ENCODE measurements at places on chromosomes 7 and 10. TPM values are rescaled to one million over a fixed set of nuclear protein-coding genes. Genes with fewer than 3 reads are reported as not detected.

DNA sequence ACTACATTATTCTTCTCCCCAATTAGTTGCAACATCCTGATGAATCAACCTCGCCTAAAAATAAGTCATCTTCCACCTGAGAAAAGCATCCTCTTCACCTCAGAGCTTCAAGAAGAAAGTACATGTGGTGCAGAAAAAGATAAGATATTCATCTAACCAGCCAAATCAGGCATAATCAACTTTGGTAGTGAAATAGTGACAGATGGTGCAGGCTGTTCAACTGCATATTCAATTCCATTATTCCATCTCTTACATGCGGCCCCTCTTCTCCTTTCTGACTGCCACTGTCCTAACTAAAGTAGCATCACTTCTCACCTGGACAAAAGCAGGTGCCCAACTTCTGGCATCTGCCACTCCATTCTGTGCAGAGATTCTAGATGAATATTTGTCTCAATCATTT lies 148.4 kb upstream of the STEAP1 start:
- no peak overlapping the region for H3K4me3 ChIP-seq
- no peaks in the 10 kb centered on the region for H3K36me3 ChIP-seq
- no peak for DNase-seq
- H3K27ac ChIP-seq, result no peak overlapping the region
- H3K4me1 ChIP-seq, result no peaks in the 10 kb centered on the region

- H3K4me3 ChIP-seq, result no peak overlapping the region
- H3K27me3 ChIP-seq, result no peaks in the 10 kb centered on the region
- no peak overlapping the region for H3K27ac ChIP-seq
- peaks cover 56% of the 10 kb centered on the region for H3K36me3 ChIP-seq
- no peaks in the 10 kb centered on the region for H3K4me1 ChIP-seq
These were observed 58.0 kb downstream of the ESYT2 start for GRCh38 chr7:158771213-158771834.

DNA sequence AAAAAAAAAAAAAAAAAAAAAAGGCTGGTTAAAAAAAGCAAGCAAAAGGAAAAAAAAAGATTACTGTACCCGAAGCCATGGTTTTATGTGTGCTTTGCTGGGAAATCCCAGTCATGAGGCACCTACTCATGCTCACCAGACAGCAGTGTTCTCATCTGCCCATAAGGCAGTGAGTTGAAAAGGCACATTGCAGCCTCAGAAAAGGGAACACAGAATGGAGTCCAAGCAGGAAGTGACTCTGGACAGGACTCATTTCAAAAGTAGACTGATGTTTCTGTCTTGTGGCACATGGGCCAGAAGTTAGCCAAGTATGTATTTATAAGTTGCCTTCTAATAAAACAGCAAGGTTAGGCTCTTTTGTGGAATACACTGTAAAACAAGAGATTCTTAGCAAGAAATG lies 40.2 kb downstream of the PDSS1 start:
- H3K27ac ChIP-seq, result no peak overlapping the region
- no peaks in the 10 kb centered on the region for H3K4me1 ChIP-seq
- H3K36me3 ChIP-seq, result peaks cover 19% of the 10 kb centered on the region
- no peak overlapping the region for H3K4me3 ChIP-seq
- no peaks in the 10 kb centered on the region for H3K27me3 ChIP-seq

DNA sequence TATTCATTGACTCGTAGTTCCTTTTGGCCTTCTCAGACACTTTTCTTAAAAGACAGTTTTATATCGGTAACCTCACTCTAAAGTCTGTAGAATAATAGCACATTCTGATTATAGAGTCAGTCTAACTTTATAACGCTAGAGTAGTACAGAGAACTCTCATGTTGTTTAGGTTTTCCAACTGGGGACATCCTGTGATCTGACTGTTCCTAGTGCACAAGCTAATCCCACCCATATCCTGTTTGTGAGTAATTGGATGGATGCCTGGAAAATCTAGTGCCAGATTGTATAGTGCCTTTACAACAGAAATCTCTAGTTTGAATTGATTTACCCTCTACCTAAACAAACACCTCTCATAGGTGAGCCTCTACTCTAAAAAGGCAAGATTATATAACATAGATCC lies 107.4 kb downstream of the ZEB1 start:
- no peaks in the 10 kb centered on the region for H3K27me3 ChIP-seq
- H3K4me1 ChIP-seq, result peaks cover 13% of the 10 kb centered on the region
- no peak overlapping the region for H3K4me3 ChIP-seq
- H3K36me3 ChIP-seq, result no peaks in the 10 kb centered on the region

DNA sequence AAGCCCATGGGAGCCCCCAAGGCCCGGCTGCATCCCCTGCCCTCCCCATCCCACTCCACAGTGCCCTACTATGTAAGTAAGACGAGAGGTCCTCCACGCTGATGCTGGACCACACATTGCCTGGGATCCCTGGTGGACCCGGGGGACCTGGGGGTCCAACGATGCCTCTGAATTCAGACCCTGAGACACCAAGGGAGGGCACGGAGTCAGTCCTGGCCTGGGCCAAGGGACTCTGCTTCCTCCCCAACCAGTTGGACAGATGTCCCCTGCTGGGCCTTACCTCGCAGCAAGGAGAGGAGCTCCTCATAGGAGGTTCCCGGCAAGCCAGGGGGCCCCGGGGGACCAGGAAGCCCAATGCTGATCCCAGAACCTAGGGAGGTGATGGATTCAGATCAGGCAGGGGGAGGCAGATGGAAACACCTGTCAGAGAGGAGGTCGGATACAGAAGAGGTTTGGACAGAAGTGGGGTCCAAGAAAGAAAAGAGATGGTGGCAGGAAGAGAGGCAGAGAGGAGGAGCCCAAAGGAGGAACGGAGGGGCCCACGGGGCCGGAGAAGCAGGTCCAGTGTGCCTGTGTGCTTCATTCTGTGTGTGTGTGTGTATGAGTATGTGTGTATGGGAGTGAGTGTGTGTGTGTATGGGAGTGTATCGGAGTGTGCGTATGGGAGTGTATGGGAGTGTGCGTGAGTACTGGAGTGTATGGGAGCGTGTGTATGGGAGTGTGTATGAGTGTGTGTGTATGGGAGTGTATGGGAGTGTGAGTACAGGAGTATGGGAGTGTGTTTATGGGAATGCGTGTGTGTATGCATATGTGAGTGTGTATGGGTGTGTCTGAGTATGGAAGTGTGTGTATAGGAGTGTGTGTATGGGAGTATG lies 50.2 kb downstream of the COL17A1 start:
- H3K4me3 ChIP-seq, result no peak overlapping the region
- no peak for DNase-seq
- no peaks in the 10 kb centered on the region for H3K4me1 ChIP-seq
- H3K27me3 ChIP-seq, result no peaks in the 10 kb centered on the region
- H3K27ac ChIP-seq, result no peak overlapping the region
- no peaks in the 10 kb centered on the region for H3K36me3 ChIP-seq

DNA sequence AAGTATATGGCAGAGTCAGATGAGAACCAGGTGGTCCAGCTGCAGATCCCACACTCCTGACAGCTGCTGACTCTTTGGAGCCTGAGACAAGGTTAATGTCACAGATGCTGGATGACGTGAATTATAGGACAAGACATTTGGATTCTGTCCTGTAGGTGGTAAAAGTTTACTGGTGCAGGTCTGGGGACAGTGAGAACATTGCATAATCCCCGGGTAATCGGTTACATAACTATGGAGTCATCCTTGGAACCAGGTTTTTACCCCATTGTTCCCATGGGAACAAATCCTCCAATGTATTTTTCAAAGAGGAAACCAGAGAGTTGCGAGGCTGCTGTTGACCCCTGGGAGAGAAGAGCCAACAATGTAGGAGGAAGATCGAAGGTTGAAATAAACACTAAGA lies 27.5 kb upstream of the ZCCHC24 start:
- no peaks in the 10 kb centered on the region for H3K27me3 ChIP-seq
- no peak overlapping the region for H3K4me3 ChIP-seq
- H3K36me3 ChIP-seq, result no peaks in the 10 kb centered on the region

DNA sequence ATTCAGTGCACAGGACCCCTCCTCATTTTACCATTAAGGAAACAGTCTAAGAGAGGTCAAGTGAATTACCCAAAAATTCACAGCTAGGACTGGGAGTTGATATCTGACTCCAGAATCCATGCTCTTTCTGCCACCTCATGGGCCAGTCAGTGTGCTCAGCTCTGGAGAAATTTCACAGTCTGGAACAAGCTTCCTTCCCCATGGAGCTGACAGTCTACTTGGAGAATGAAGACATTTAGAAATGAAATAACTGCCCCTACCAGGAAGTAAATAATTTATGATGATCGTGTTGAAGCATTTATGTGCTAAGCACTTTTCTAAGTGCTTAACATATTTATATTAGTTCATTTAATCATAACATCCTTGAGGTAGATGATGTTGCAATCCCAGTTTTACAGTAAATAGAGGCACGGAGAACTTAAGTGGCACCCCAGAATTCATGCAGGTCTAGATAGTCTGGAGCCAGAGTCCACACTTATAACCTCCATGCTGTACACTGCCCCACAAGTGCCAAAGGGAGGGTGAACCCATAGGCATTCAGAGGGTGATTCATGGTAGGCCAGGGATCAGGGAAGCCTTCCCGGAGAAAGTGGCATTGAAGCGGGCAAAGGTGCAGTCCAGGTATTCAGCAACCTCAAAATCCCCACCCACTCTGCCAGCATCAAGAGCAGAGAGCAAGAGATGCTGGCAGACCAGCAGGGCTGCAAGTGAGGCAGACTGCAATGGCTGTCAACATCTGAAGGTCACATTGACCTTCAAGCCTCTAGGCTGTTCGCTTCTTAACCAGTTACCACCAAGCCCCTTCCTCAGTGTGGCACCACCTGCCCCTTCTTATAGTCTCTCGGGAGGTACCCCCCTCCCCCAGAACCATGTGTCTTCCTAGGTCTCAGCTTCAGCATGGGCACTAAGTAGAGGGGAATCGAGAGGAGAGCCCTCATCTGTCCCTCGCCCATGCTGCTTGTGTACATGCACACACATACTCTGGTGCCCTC lies 38.4 kb upstream of the LRRC4 start:
- no peak for DNase-seq
- H3K36me3 ChIP-seq, result peaks cover 6% of the 10 kb centered on the region
- no peak overlapping the region for H3K27ac ChIP-seq
- no peak overlapping the region for H3K4me3 ChIP-seq
- peaks cover 6% of the 10 kb centered on the region for H3K4me1 ChIP-seq
- no peaks in the 10 kb centered on the region for H3K27me3 ChIP-seq

DNA sequence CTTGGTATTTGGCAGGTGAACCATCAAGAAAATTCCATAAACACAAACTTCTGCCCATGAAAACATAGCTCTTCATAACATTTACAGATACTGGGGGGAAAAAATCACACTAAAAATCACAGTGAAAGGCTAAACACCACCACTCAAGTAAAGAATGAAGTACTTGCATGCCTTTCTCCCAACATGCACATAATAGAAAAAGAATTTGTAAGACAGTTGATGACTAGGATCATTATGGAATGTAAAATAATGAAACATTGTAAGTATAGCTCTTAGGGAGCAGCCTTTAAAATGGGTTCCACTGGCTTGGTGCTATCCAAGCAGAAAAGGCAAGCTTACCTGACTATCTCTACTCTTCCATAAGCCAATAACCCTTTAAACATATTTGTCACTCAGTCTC lies 299.9 kb upstream of the LRRN3 start:
- H3K4me3 ChIP-seq, result no peak overlapping the region
- no peaks in the 10 kb centered on the region for H3K4me1 ChIP-seq
- DNase-seq, result no peak
- H3K27ac ChIP-seq, result no peak overlapping the region
- H3K27me3 ChIP-seq, result no peaks in the 10 kb centered on the region

GRCh38 chr10:62335326-62335725 lies 38.8 kb upstream of the ZNF365 start:
- no peak for DNase-seq
- H3K36me3 ChIP-seq, result no peaks in the 10 kb centered on the region
- no peaks in the 10 kb centered on the region for H3K27me3 ChIP-seq
- H3K4me1 ChIP-seq, result no peaks in the 10 kb centered on the region

GRCh38 chr7:2665359-2665791 lies 22.6 kb upstream of the AMZ1 start:
- H3K27me3 ChIP-seq, result no peaks in the 10 kb centered on the region
- peaks cover 11% of the 10 kb centered on the region for H3K4me1 ChIP-seq
- no peak for DNase-seq

DNA sequence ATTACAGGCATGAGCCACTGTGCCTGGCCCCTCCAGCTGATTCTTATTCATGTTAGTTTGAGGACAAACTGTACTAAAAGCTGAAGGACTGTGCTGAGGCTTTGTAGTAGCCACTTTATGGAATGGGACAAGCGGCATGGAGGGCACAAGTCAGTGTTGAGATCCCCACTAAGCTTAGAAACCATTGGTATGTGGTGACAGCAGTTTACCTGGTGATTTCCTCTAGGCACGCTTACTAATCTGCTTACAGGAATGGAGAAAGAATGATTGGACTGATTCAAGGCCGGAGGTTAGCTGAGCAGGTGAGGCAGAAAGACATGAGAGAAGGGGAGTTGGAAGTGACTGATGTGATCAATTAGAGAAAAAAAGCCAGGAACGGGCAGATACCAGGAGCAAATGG lies 3.7 kb downstream of the ZNF398 start:
- peaks cover 26% of the 10 kb centered on the region for H3K4me1 ChIP-seq
- H3K27ac ChIP-seq, result no peak overlapping the region
- no peak overlapping the region for H3K4me3 ChIP-seq
- H3K27me3 ChIP-seq, result no peaks in the 10 kb centered on the region
- peaks cover 6% of the 10 kb centered on the region for H3K36me3 ChIP-seq

DNA sequence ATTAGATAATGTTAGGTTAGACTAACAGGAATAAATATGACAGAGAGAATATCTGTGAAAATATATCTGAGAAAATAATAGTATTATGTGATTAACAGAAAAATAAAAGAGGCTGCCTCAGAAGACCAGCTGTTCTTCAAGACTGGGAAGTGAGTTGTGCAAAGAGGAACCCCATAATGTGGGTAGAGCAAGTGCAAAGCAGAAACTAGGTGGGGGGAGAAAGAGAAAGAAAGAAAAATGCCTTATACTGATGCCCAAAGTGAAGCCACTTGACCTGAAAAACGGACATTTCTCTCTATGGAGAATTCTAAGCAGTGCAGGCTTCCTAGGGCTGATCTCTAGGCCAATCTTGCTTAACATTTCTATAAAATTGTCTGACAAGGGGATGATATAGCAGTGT lies 3.8 kb downstream of the NEBL start:
- H3K4me1 ChIP-seq, result no peaks in the 10 kb centered on the region
- H3K27ac ChIP-seq, result no peak overlapping the region
- no peak for DNase-seq
- no peaks in the 10 kb centered on the region for H3K27me3 ChIP-seq
- H3K36me3 ChIP-seq, result no peaks in the 10 kb centered on the region

GRCh38 chr10:31404640-31405039 lies 85.6 kb downstream of the ZEB1 start:
- H3K4me1 ChIP-seq, result peaks cover 12% of the 10 kb centered on the region
- H3K4me3 ChIP-seq, result no peak overlapping the region
- no peaks in the 10 kb centered on the region for H3K27me3 ChIP-seq
- no peak for DNase-seq
- H3K27ac ChIP-seq, result no peak overlapping the region

EVX1 gene
- not detected for total RNA-seq

GRM8 gene
- not detected for total RNA-seq

CALN1 gene
- total RNA-seq, result not detected

INMT gene
- total RNA-seq, result 70.5 TPM

ZNF727 gene
- 1.6 TPM for total RNA-seq

DRGX gene
- not detected for total RNA-seq

CALML5 gene
- total RNA-seq, result not detected

PCLO gene
- total RNA-seq, result 19.8 TPM
